ENCODE measurements at places on chromosomes 3 and 15.

DNA sequence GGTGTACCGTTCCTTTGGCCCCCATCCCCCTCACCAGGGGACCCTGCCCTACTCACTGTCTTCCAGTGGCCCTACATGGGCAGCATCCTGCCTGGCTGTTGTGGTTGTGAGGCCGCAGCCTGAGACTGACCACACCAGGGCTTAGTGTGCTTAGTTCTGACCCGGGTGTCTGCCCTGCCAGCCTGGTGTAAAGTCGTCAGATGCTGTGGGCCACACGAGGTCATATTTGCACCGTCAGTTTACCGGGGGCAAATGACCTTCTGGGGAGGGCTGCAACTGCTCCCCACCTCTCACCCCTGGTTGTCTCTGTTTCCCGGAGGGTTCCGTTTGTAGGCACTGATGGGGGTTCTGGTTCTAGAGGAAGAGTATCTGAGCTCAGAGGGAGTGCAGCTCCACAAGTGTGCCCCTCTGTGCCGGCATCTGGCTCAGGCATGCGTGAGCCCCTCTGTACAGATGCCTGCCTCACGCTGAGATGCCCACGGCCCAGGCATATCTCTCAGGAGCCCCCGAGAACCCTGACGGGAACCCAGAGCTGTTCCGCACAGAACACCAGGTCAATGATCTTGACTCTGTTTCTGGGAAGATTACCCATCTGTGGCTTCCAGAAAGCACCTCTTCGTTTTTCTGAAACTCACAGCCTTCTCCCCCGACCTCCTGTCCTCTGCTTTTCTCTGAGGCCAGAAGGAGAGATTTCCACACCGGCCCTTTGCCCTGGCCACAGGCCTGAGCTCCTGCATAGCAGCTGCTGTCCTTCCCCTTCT lies 19.2 kb downstream of the KLF13 start:
- no peak for DNase-seq

- DNase-seq: no peak
Observed at GRCh38 chr15:41490355-41490754, 3.3 kb upstream of the ITPKA start.

DNA sequence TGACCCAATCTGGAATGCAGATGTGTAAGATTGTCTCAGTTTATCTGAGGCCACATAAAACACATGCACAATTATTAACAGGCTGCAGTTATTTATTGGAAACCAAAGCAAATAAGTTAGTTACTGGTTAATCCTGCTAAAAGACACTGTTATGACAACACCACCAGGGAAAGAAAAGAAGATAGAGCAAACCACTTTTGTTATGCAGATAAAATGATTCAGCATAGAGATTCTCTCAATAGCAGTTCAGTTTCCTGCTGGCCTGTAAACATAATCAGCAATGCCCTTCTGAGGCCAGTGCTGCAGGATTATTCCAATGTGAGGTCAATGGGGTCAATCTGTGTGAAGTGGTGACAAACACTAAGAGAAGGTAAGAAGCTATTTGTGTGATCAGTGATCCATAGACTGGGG lies 244.4 kb downstream of the ZBTB20 start:
- no peak for DNase-seq

DNA sequence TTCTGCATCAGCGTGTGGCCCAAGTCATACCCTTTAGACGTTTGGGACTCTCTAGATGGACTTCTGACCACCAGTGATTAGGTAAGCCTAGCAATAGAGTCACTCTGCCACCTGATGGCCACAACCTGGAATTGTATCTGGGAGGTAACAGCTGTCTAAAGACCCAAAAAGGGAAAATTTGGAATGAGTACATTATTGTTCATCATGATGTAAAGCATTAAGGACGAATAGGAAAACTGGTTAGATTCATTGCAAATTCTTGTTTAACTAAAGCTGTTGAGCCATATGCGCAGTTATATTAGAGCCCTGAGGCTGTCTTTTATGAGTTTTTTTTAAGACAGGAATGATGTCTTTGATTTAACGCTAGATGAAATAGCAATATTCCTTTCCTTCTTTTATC lies 63.6 kb downstream of the FAM81A start:
- DNase-seq: no peak

DNA sequence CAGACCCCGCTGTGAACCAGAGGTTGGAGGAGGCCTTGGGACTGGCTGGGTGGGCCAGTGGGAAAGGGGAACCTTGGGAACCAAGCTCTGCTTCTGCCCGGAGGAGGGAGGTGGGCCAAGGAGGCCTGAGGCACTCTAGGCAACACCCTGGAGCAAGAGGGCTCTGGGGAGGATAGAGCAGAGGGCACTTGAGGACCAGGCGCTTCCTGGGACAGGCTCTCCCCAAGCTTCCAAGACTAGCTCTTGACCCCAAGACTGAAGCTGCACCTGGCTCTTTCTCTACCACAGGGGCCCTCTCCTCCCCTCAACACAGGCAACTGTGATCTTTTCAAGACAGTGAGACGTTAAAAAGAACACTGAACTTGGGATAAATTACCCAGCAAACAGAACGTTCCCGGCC lies 20.3 kb downstream of the TKT start:
- DNase-seq: no peak

GRCh38 chr15:88028024-88028423 lies 228.5 kb downstream of the NTRK3 start:
- DNase-seq: no peak

- DNase-seq: no peak
Observed at GRCh38 chr15:50381438-50381837, 26.4 kb upstream of the GABPB1 start.

Measured in stimulated activated CD8-positive, alpha-beta memory T cell treated with anti-CD3 and anti-CD28 coated beads, Interleukin-7, amount 100 ng/mL, for 4 hours (primary cell).